Renal cortical epithelial cell (primary cell): ENCODE measurements at places on chromosomes 13 and 19. TPM values are rescaled to one million over a fixed set of nuclear protein-coding genes. Genes with fewer than 3 reads are reported as not detected.

DNA sequence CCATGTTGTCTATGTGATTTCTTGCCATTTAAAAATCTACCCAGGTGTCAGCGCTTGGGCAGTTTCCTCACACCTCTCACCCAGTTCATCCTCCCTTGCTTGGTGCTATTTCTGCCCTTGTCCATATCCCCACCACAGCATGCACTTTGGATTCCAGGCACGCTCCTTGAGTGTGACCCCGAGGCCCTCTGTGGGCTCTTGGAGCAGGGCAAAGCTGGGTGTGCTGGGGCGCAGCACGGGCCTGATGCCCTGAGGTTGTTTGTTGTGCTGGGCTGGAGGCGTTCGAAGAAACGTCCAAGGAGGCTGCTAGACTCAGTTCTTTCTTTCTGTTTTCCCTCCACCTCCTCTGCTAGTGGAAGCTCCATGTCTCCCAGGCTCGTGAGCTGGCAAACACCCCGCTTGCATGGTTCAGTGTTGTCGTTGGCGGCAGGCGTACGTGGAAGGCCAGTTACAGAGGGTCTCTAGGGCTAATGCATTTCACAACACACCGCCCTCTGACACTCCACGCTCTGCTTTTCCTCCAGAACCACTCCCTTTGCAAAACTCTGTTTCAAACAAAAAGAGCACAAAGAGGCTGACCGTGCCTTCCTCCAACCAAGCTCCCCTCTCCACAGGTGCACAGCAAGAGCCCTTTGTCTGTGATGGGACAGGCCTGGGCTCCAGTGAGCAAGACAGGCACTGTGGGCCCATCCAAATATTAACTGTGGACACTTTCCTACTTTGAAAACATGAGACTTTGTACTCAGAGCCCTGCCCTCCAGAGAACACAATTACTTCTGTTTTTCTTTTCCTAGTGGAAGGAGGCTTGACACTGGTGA, 117.7 kb upstream of the GJB6 start:
- DNase-seq: no peak

DNA sequence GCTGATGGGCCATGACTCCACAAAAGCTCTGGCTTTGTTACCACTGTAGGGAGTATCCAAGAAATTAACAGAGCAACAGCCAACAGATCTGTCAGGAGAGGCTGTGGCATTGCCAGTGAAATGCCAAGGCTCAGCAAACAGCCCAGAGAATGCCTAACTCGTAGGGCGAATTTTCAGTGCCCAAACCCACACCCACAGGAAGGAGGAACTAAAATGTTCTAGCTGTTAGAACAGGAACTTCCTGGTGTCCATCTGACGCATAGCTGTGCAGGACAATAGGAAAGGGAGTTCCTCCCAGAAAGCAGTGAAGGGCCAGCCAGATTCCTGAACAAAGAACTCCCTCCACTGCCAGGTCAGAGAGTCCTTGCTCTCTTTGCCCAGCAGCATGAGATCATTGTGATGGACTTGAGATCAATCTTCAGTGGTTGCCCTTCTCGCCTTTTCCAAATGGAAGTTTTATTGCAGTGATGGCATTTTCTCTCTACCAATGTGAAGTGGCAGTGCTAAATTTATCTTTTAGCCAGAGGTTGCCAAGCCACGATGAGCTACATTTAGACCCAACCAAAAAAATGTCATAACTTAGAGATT, 224.2 kb upstream of the STARD13 start:
- DNase-seq: no peak

GRCh38 chr13:23722726-23723453, 152.7 kb downstream of the TNFRSF19 start:
- DNase-seq: no peak

DNA sequence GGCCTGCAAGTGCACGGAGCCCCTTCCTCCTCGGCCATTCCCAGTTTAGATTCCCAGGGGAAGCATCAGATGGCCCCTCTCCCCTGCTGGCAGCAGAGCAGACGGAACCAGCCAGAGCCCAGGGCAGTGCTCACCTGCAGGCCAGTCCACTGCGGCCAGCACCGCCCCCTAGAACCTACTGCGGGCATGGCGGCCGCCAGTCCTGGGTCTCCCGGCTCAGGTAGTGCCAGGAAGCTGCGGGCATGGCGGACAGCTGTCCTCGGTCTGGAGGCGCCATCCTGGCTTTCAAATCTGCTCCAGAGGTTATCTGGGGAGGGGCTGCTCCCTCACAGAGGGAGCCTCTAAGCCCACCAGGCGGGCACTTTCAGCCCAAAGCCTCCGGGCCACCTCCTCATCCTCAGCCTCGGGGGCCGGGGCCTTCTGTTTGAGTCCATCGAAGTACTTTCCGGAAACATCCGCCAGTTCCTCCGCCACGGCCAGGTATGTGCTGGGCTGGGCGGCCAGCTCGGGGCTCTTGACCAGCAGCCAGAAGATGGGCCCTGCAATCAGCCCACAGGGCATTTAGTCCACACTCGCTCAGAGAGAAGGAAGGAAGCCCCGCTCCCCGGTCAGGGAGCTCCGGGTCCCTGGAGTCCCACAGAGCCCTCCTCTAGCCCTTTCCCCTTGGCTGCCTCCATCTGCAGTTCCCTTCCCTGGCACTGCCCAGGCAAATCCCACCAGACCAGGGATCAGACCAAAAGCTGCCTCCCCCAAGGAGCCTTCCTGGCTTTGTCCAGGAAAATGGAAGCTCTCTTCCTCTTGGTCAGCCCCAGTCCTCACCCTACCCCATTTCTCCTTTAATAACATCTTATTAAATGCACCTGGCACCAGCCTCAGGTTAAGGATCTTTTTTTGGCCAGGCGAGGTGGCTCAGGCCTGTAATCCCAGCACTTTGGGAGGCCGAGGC, 7.0 kb upstream of the GP6 start:
- DNase-seq: no peak

DNA sequence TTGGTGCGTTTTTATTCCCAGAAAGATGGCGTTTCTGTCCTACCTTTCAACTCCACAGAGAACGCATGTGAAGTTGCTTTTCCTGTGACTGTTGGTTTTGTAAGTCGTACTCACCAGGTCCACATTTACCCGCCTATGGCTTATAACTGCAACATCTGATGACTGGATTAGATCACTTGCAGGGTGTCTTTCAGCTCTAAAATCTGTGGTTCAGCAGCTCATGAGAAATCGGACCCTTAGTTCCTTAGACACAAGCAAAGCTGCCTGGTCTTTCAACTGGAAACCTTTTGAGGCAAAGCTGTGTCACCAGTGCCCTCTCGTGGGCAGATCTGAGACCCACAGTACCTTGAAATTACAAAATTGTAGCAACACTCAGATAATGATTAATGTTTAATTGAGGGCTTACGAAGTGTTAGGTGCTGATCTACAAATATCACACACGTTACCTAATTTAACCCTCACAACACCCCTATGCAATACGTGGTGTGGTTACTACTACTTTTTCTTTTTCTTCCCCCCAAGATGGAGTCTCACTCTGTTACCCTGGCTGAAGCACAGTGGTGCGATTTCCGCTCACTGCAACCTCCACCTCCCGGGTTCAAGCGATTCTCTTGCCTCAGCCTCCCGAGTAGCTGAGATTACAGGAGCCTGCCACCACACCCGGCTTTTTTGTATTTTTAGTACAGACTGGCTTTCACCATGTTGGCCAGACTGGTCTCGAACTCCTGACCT, 65.4 kb downstream of the RUBCNL start:
- peak; percentile 68 for DNase-seq

DNA sequence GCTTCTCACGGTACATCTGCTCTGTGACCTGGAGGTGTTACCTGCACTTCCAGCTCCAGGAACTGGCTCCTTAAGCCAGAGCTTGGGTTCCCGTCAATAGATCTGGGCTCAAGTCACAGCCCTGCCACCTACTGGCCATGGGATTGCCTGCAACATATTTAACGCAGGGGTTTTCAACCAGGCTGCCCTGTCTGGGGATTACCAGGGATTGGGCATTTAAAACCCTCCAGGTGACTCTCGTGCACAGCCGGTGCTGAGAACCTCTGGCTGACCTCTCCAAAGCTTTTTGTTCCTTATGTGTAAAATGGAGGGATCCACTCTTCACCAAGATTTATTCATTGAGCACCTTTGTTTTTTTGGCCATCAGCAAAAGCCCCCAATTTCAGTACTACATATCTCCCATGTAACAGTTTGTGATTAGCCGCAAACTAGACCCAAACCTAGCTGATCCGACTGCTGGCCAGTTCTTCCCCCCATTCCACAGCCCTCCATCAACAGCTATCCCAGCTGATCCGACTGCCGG, 76.6 kb upstream of the STK24 start:
- peak; percentile 76 for DNase-seq

ZMYM5 gene
- 15.8 and 18.9 TPM in 2 replicates for total RNA-seq

- peak; percentile 24 for DNase-seq
Observed at GRCh38 chr13:77291774-77292173, 35.1 kb downstream of the MYCBP2 start.

- DNase-seq: peak; percentile 68
Observed at GRCh38 chr13:49098771-49099512, 121.2 kb upstream of the MLNR start.

DNA sequence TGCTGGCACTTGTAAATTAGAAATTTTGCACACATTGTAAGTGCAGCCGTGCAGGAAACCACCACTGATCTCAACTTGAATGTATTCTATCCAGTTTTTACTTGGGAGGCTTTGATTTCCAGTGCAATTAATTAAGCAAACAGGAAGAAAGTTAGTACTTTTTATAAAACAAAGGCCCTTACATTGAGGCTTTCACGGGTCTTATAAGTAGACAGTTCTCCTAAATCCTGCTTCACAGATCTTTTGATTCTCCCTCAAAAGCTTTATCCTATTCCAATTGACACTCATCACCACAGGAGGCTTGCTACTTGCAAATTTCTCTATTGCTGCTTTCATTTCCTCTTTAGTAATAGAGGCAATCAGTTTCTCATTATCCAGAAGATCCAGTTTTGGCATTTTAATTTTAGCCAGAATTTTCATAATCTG, 90.1 kb downstream of the ERCC5 start:
- DNase-seq: peak; percentile 10

DNA sequence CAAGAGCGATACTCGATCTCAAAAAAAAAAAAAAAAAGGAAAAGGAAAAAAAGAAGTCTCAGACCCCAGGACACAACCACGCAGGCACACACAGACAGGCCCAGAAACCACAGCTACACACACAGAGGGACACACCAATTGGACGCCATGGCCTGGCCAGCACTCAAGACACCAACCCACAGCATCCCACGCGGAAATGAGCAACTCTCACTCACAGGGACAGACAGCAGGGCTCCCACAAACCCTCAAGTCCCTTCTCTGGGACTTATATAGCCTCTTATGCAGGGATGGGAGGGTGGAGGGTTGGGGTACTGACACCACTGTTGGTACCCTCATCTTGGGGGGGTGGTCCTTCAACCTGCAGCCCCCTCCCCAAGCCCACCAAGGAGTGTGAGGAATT, 5.9 kb downstream of the NOTCH3 start:
- DNase-seq: no peak

HCN2 gene
- total RNA-seq: 0.55 TPM in 1 of 2 replicates, not detected in the other

GRCh38 chr19:46000491-46001246, 5.4 kb downstream of the CCDC61 start:
- no peak for DNase-seq

DNA sequence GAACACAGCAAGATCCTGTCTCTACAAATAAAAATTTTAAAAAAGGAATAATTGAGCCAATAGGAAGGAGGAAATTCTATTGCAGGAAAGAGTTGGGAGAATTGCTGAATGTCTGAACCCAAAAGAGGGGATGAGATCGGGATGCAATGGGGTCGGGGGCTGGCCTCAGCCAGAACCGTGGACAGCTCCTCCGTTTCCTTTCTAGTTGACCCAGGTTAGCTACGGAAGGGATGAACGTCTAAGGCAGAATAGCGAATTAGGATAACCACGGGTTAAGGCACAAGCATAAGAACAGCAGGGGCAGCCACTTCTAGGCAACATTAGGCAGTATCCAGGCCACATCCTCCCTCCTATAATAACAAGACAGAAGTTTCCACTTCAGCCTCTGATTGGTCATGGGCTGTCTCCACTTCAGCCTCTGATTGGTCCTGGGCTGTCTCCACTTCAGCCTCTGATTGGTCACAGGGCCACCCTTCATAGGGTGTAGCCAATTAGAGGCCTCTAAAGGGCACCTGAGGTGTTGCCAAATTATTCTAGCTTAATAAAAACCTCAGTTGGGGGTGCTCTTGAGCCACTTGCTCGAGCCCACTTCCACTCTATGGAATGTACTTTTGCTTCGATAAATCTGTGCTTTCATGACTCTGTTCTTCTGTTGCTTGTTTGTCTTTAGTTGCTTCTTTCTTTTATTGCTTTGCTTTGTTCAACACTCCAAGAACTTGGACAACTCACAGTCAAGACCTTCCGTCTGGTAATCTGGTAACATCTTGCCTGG, 24.9 kb upstream of the TPM4 start:
- no peak for DNase-seq

DNA sequence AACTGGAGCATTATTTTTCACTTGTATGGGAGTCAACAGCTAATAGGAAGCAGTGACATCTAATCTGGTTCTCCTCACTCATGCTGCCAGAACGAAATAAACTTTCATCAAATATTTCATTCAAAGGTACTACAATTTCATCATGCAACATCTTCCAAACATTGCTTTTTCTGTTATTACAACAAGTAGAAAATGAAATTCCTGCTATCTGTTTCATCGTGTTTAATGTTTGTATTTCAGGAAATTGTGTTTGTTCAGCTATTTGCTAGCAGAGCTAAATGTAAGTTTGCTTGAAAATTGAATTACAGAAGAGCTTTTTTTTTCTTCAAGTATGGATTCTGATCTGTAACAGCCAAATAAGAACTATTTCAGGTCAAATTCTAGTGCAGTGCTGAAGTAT, 90.1 kb downstream of the SLITRK6 start:
- DNase-seq: no peak
